ENCODE measurements at places on chromosomes 6 and 20. TPM values are rescaled to one million over a fixed set of nuclear protein-coding genes. Genes with fewer than 3 reads are reported as not detected.

GRCh38 chr6:100173211-100173610 is 179.2 kb upstream of the MCHR2 start:
- DNase-seq, result no peak

DNA sequence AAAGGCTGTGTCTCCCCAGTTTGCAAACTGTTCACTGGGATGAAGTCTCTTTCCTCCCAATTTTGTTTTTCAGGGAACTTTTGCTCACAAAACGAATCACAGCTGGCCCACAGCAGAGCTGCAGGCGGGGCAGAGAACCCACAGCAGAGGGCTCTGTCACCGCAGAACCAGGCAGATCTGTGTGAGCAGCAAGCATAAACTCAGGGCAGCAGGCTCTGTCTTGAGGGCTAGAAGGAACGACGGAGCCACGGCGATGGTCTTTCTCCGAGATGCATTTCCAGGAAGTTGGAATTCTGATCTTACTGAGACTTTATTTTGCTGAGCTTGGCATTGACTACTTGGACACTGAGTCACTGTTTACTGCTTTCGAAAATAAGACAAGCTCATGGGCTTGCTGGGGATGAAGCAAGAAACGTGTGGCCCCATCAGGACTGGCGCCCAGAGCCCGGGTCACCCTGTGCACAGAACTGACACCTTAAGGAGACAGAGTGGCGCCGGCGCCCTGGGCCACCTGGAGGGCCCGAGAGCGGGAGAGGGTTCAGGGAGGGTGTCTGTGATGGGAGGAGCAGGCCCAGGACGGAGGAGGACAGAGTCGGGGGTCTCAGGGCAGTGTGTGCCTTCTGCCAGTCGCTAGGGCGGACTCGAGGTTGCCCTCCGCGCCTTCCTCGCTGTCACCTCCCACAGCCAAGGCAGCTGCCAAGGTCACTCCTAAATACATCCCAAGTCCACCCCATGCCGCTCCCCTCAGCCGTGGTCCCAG is 106.3 kb upstream of the NXT1 start:
- DNase-seq, result no peak

The AIF1 gene
- total RNA-seq, result 20.9 TPM

- no peak for DNase-seq
These were observed 442.2 kb upstream of the MAN1A1 start for GRCh38 chr6:119791736-119792135.

DNA sequence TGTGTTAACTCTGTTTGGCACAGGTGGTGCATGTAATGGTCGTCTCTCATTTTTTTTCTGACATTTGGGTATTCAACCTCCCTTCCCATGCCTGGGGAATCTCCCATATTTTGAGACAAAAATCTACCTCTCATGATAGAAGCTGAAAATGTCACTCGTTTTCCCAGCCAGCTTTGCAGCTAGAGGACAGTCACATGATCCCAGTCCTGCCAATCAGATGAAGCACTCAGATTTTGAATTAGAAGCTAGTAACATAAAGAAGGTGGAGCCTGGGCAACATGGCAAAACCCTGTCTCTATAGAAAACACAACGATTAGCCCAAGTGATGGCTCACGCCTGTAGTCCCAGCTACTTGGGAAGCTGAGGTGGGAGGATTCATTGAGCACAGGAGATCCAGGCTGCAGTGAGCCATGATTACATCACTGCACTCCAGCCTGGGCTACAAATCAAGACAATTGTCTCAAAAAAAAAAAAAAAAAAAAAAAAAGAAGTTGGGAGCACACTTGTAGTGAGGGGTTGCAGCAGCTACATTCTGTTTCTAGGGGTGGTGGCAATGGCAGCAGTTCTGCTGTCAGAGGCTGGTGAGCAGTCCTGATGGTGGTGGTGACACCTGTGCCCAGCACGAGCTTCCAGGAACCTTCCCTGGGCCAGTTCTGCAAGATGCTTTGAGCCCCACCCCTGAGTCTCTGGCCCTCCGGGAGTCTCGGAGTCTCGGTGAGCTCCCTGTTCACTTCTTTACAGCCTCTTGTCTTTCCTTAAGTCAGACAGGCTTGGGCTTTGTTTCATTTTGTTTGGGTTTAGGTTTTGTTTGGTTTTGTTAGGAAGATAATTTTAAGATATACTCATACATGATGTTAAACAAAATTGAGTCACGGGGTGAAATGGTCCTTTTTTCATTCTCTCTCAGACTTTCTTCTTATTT is 94.1 kb upstream of the KCNG1 start:
- peak; percentile 52 for DNase-seq
